ENCODE measurements at places on chromosomes 3 and 15.

DNA sequence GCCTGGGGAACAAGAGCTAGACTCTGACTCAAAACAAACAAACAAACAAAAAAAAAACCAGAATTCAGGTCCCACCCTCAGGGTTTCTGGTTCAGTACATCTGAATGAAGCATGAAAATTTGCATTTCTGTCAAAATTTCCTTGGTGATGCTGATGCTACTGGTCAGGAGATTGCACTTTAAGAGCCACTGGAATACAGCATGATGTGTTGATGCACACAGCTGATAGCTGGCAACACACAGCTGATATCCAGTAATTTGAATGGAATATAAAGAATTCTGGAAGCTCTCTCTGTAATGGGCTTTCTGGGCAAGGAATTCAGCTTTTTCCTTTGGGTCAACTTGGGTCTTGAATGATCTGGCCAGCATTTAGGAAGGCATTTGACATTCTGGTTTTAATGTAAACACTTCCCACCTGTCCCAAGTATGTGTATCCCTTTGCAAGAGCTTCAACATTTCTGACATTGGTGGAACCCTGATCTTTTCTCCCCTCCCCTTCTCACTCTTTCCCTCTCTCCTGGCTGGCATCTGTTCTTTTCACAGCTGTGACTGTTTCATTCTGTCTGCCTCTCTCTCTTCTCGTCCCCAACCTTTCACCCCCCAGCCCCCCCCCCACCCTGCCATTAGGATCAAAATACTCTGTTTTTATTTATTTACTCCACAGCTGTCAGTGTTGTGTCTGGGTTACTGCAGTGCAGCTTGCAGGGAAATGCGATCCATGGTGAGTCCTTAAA is 189.5 kb downstream of the TPRG1 start:
- DNase-seq, result no peak

- DNase-seq, result peak; percentile 10
Measured at GRCh38 chr15:64452988-64453688, 7.2 kb upstream of the ZNF609 start.

DNA sequence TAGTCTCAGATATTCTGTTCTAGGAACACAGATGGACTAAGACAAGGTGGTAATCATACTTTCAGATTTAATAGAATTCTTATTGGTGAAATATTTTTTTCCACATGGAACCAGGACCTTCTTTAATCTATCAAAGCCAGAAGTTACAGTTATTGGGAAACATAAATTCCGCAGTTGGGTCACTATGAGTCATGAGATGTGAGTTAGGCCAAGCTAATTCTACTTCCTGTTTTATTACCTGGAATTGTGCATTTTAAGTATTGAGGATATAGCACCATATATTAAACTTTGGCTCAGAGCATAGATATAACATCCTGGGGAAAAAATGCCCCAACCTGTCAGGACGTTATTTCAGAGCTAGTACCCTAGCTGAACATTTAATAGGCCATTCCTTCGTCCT is 96.4 kb upstream of the P3H2 start:
- DNase-seq, result no peak

DNA sequence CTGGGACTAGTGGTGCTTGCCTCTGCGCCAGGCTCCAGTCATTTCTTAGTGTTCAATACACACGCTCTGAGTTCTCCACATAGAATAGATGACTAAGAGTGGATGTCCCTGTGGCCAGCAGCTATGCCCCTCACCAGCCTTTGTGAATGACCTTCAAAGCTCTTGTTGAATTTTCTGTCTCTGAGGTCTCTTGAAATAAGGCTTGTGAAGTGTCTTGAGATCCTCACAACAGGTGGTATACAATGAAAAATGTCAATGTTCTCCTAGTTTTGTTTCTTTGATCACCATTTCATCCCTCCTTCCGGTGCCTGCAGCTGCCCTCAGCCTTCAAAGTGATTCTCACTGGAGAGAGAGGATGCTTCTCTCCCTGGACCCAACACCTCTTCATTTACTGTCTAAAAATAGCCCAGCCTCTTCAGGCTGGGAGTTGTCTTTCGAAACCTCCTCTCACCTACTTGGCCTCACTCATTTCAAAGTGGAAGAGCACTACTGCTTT is 5.4 kb downstream of the MAPKBP1 start:
- no peak for DNase-seq

- no peak for DNase-seq
Measured at GRCh38 chr3:186381424-186382216, 19.6 kb upstream of the DGKG start.

DNA sequence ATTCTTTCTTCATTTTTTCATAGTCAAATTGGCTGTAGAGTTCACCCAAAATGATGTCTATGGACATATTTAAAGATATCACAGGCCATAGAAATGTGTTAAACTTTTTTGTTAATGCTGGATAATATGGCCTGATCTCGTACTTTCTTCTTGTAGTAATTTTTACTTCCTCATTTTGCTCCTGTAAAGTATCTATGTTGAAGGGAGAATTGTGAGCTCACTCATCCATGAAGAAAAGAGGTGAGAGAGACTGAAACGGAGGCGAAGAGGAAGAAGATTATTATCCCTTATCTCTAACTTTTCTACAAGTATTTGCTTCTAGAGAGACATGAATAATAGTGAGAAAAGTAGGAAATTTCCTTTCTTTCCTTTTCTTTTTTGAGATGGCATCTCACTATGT is 613.8 kb upstream of the TBL1XR1 start:
- DNase-seq, result no peak

- no peak for DNase-seq
Measured at GRCh38 chr3:116569611-116570010, 124.3 kb upstream of the LSAMP start.

- DNase-seq, result no peak
Measured at GRCh38 chr15:66063147-66063546, 190.4 kb downstream of the MEGF11 start.

DNA sequence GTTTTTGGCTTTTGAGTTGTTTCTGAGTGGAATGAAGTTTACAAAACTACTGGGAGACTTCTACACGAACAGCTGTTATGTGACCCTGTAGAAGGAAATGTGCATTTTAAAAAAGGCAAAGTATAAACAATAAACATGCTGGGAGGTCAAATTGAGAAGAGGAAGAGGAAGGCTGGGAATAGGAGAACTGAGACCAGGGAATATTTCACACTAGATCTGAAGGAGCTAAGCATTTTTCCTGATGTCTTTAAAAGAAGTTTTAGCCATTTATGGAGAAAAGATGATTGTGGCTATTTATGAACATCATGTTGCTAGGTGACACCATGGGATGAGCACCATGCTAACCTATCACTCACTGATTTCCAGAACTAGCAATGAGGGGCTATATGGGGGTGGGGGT is 76.3 kb upstream of the FAM98B start:
- DNase-seq, result no peak

DNA sequence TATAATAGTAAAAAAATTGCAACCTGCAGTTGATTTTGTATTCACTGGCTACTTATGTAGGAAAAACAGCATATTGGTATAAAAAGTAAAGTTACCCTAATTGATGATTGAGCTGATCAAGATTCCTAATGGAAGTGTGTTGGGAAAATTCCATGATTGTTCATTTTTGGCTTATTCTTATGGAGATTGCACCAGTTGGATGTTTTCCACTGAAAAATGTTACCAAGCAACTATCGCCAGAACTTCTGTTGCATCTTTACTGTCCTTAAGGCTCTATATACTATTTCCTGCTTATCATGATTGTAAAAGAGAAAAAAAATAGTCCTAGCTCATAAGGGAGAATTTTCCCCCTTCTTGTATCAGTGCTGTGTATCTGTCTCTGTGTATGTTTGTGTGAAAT is 48.6 kb downstream of the SLC25A26 start:
- no peak for DNase-seq
